ENCODE measurements at places on chromosomes 7 and 10. TPM values are rescaled to one million over a fixed set of nuclear protein-coding genes. Genes with fewer than 3 reads are reported as not detected.

DNA sequence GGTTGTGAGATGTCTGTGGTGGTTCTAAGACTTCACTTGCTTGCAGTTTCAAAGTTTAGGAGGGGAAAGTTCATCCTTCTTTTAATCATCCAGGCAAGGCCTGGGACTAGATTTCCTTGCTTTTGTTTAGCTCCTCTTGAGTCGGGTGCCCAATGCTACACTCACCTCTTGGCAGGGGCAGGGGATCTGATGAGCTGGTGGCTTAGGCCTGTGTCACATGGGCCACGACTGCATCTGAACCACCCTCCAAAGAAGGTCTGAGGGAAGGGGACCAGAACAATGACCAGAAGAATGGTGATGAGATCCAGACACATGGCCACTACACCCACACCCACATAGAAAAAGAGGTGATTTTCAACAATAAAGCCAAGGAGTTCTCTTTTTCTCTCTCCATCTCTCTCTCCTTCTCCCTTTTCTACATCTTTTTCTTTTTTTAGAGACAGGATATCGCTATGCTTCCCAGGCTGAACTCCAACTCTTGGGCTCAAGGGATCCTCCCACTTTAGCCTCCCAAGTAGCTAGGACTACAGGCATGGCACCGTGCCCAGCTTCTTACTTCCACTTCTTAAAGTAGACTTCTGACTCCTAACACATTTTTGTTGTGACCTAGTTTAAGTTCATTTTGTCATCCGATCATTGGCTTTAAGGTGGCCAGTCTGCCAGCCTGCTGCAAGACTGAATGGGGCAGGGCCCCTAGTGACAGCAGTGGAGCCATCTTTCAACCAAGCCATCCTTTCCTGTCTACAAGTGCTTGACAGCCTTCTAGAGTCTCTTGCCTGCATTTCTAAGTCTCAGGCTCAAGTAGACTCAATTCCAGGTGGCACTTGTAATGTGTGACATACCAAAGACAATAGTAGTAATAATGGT is 350.9 kb downstream of the RNLS start:
- DNase-seq: no peak

- DNase-seq: no peak
Measured at GRCh38 chr10:48467669-48468068, 137.2 kb downstream of the ARHGAP22 start.

GRCh38 chr10:97335188-97335619 is 675 bp upstream of the FRAT2 start:
- no peak for DNase-seq

- no peak for DNase-seq
Measured at GRCh38 chr7:142139597-142140400, 28.3 kb downstream of the MGAM2 start.

- DNase-seq: peak; percentile 87
Measured at GRCh38 chr10:97032624-97033023, 153.1 kb downstream of the SLIT1 start.

GRCh38 chr10:125172694-125173093 is 12.3 kb upstream of the CTBP2 start:
- DNase-seq: no peak

- DNase-seq: peak; percentile 57
Measured at GRCh38 chr7:30224511-30225062, 59.8 kb upstream of the ZNRF2 start.

DNA sequence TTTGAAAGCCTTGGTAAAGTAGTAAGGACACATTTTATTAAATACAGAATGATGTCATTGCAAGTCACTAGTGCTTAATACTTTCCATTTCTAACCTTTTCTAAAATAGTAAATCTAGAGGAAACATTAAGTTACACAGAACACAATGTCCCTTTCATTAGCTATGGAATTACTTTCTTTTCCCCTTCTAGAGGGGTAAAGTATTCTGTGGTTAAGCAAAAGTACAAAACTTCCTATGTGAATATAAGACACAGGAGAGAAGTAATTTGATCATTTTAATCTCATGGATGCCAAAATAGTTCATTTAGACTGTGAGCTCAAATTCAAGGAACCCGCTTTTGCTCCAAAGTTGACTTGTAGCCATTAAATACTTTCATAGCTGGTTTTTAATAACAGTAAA is 49.8 kb downstream of the SEMA3E start:
- DNase-seq: no peak

GRCh38 chr7:100538348-100538653 is 702 bp upstream of the AGFG2 start:
- no peak for DNase-seq

GRCh38 chr10:70564901-70565351 is 37.6 kb downstream of the PRF1 start:
- DNase-seq: peak; percentile 70

DNA sequence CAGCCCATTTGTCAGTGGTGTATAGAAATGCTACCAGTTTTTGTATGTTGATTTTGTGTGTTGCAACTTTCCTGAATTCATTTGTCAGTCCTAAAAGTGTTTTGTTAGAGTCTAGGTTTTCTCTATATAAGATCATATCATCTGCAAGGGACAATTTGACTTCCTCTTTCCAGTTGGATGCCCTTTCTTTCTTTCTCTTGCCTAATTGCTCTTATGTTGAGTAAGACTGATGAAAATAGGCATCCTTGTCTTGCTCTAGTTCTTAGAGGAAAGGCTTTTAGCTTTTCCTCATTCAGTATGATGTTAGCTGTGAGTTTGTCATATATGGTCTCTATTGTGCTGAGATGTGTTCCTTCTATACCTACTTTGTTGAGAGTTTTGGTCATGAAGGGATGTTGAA is 161.7 kb upstream of the TPK1 start:
- no peak for DNase-seq

GRCh38 chr7:136969761-136970160 is 101.3 kb downstream of the CHRM2 start:
- no peak for DNase-seq

- no peak for DNase-seq
Measured at GRCh38 chr10:28604567-28605536, 71.9 kb downstream of the WAC start.

DNA sequence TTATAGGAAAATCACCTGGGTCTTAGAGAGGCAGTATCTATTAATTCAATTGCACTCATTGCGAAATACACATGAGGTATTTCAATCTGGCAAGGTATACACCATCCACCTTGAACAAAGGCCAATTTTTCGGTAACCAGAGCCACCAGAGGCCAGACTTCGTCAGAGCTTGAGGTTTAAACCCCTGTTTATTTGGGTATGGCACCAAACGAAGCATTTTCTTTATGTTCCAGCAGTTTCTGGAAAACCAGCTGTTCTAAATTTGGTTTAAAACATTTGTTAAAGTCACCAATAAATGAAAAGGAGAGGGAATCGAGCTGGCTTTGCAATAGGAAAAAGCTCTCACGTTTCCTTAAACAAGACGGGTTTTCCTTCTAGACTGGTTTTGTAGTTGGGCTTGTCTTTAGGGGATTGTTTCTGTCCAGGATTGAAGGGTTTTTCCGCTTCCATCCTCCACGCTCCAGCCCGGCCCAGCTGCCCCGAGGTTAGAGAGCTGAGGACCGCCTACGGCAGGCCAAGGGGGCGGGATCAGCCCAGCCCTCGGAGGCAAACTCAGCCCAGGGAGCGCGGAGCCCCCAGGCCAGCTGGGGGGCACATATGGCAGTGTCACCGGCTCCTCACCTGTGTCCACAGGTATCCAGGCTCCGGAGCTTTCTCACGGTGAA is 539.4 kb upstream of the MGMT start:
- DNase-seq: no peak

DNA sequence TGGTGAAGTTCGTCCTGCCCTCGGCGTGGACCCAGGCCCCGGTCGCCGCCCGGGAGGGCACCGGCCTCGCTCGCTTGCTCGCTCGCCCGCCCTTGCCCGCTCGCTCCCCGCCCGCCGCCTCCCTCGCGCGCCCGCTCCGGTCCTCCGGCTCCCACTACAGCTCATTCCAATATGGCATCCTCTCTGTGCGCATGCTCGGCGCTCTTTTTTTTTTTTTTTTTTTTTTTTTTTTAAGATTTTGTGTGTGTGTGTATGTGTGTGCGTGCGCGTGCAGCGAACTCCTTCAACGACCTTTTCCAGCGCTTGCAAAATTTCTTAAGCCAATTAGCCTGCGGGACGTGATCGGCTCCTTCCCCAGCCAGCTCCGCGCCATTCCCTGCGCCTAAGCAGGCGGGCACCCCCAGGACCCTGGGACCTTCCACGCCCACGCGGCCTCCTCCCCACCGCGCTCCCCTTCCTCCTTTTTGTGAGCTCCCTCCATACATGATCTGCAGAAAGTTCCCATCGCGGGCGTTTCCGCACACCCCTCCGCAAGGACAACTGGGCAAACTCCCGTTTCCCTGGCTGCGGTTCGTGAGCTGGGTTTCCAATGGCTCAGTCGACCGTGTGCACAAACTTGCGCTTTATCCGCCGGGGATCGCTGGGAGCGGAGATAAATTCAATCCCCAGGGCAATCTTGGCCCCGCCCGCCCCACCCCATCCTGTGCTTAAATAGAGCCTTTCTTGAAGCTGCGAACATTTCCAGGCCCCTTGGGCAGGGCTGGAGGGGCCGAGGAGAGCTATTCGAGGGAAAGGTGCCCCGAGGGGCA is at the start of gene SFMBT2:
SFMBT2 (minus strand) TSS at position 173 of the 809 bp plus-strand sequence. CDS start 29,136 bp downstream, outside the sequence.
- peak; percentile 95 for DNase-seq

DNA sequence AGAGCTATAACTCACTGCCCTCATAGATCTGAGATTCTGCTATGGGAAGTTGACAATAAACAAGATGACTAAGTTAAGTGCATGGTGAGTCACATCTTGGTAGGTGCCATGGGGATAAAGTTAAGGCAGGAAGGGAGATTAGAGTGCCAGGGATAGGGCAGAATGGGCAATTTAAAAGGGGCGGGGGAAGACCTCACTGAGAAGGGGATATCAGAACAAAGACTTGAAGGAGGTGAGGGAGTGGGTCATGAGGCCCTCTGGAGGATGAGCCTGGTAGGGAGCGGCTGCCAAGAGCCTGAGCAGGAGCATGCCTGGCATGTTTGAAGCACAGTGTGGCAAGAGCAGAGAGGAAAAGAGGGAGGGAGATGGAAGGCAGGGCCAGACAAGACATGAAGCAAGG is 34.8 kb upstream of the INMT start:
- DNase-seq: no peak

DNA sequence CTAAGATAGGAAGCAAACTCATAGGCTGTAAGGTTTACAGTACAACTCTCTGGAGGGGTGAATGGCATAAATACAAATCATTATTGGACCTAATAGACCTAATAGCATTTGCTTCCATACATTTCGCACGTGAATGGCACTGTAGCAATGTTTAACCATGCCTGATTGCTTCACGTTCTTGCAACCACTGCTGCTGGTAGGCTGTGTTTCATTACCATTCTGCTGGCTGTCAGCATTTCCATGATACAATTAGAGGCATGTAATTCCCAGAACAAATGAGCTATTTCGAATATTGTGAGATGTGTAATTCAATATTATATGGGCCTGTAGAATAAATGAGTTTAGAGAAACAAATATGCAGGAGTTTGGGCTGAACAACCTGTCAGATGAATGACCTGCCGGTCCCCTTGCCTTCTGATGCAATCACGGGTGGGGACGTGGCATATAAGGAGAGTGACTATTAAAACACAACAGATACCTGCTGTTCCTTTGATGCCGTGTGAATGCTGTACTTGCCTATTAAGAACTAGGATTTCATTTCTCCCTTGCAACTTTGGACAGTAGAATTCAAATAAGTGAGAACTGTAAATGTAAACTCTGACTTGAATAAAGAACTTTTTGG is 393.4 kb downstream of the ACTR3B start:
- DNase-seq: no peak

GRCh38 chr7:94655848-94656657 is at the start of gene SGCE:
SGCE (minus strand) TSS chr7:94656133; CDS start chr7:94656098, 35 bp downstream.
- peak; percentile 89 for DNase-seq

- no peak for DNase-seq
Measured at GRCh38 chr10:124059551-124059950, 33.8 kb downstream of the CHST15 start.

DNA sequence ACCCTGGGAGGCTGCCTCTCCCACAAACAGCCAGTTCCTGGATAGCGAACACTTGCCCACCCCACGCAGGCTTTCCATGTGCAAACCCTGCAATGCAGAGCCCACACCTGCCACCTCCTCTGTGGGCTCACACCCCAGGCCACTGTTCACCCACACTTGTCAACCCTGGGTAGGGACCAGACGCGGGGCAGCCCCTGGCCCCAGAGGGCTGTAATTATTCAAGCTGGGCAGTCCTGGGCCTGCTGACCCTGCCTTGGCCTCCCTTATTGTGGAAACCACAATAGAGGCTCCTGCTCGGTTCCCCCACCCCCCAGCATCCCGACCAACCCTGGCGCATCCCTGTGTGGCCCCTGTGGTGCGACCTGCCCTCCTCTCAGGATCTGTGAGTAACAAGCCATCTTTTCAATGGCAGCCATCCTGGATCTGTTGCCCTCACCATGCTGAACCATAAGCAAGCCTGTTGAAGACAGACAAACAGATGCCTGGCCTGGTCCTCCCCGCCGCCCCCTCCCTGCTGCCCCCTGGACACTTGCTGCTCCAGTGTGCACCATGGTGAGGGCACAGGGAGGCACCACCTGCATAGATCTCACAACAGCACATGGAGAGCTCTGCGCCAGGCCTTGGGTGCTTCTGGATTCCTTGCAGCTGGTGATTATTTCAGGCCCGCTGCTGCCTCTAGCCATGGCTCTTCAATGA is 15.8 kb upstream of the UBE3C start:
- no peak for DNase-seq

DNA sequence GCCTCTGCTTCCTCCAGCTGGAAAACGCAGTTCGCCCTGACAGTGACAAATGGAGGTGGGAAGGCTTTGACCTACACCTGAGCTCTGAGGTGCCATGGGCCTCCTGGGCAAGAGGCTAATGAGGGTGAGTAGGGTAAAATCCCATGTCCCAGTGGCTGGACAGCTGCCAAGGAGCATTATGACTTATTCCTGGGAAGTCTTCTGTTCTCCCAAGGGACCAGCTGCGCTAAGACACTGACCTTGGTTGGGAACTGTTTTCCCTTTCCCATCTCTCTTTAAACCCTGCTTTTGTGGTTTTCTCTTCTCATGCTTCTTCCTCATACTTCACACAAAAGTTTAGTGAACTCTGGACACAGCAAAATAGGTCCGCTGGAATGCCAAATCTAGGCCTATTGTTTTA is 72.6 kb downstream of the COPG2 start:
- DNase-seq: no peak

GRCh38 chr7:2915023-2915422 is 70.9 kb upstream of the GNA12 start:
- no peak for DNase-seq

DNA sequence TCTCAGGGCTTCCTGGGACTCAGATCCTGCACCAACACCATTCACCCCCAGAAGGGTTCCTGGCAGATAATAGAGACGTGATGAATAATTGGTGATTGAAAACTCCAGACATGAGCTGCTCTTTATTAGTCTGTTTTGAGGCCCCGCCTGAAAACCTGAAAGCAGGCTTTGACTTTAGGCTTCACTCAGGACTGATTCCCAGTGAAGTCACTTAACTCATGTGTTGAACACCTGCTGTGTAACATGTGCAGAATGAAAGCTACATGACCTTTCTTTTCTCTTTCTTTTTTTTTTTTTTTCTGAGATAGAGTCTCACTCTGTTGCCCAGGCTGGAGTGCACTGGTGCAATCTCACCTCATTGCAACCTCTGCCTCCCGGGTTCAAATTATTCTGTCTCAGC is 8.9 kb downstream of the SPACDR start:
- no peak for DNase-seq

Gene RADIL
- total RNA-seq: not detected

Gene ETV1
- total RNA-seq: not detected

Gene NRG3
- not detected for total RNA-seq

Gene SYT15B
- total RNA-seq: not detected

Gene ZNF92
- total RNA-seq: 38.2 TPM

Gene NACAD
- not detected for total RNA-seq

All from Karpas-422 (cell line).